Activated CD4-positive, alpha-beta T cell treated with anti-CD3 and anti-CD28 coated beads for 24 hours (primary cell): ENCODE measurements at places on chromosomes 1 and 21.

- no peak for DNase-seq
These were observed 121.7 kb upstream of the PRDX6 start for GRCh38 chr1:173355281-173356031.

DNA sequence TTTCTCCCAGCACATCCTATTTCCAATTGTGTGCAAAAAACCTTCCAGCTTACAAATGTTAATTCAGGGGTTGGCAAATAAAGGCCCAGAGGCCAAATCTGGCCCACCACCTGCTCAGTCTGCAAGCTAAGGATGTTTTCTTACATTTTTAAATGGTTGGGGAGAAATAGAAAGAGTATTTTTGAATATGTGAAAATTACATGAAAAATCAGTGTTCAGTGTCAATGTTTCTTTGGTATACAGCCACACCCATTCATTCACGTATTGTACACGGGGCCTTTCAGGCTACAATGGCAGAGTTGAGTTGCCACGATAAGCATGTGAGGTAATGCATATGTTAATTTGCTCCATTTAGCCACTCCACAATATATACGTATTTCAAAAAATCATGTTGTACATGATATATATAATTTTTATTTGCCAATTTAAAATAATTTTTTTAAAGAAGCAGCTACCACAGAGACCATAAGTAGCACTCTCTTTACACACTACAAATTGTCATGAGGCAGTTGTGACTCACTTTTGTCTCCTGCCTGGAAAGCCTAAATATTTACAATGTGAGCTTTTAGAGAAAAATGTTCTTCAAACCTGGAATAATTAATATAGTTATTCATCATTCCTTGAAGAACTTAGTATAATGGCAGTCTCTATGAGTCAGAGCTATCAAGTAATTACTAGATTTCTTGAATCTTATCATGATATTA, 189.6 kb downstream of the SMYD3 start:
- DNase-seq: no peak

DNA sequence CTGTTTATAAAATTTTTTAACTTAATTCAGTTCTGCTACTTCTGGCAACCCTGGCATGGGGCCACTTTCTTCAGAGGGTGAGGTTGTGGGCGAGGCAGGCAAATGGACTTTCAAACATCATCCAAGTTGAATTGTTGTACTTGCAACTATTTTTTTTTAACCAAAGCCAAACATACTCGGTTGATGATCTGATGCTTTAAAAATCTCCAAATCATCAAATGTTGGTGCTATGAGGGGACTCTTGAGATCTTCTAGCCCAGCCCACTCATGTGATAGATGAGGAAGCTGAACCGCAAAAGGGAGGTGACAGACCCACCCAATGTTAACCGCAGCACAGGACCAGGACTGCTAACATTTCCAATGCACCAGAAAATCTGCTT, 6.7 kb downstream of the SLC1A7 start:
- DNase-seq: no peak

- no peak for DNase-seq
These were observed 183.5 kb downstream of the RERE start for GRCh38 chr1:8633741-8634501.

DNA sequence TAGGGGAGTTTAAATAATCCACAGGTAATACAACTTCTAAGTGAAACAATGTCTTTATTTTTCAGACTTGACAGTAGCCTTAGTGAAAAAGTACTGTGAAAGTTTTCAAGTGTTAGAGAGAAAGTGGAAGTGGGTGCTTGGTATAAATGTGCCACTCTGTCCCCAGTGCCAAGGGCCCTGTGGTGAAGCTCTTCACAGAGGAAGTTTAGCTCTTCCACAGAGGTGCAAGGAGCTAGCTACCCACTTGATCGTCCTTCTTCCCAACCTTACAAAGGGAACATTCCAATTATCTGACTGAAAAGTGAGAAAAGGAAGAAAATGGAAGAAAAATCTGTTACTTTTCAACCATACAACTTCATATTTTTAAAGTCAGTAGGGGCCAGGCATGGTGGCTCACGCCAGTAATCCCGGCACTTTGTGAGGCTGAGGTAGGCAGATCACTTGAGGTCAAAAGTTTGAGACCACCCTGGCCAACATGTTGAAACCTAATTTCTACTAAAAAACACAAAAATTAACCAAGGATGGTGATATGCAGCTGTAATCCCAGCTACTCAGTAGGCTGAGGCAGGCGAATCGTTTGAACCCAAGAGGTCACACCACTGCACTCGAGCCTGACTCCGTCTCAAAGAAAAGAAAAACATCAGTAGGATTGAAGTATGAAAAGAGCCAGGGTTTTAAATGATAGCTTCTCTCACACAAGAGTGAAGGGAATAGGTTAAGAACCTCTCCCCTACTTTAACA, 41.0 kb upstream of the PTPRC start:
- no peak for DNase-seq

DNA sequence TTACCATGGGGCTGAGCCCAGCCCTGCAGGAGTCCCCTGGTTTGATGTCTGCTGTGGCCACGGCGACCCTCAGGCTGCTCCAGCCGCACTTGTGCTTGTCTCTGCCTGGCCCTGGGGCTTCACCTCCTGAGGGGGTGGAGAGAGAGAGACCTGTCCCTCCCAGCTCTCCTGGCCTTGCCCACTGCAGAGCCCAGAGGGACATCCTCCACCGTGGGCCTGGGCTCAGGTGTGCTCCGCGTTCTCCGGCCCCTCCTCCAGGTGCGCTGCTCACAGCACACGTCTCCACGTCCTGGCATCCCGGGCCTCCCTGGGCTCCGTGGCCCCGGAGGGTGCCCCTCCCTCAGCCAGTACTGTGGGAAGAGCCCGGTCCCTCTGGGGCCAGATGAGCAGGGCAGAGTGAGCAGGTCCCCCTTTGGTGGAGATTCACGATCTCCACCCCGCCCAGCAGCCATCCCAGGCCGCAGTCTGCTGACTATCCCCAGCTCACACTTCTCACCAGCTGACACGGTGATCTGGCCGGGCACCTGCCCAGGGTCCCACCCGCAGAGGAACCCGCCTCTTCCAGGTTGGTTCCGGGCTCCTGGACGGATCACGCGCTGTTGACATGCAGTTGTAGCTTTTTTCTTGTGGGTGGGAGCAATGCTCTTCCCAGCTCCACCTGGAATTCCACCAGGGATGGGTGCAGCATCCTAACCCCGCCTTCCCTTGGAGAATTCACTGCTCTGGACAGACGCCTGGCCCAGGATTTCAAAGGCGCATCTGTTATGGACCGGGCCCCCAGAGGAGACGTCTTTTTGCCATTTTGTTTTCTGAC, 41.8 kb upstream of the POFUT2 start:
- no peak for DNase-seq

DNA sequence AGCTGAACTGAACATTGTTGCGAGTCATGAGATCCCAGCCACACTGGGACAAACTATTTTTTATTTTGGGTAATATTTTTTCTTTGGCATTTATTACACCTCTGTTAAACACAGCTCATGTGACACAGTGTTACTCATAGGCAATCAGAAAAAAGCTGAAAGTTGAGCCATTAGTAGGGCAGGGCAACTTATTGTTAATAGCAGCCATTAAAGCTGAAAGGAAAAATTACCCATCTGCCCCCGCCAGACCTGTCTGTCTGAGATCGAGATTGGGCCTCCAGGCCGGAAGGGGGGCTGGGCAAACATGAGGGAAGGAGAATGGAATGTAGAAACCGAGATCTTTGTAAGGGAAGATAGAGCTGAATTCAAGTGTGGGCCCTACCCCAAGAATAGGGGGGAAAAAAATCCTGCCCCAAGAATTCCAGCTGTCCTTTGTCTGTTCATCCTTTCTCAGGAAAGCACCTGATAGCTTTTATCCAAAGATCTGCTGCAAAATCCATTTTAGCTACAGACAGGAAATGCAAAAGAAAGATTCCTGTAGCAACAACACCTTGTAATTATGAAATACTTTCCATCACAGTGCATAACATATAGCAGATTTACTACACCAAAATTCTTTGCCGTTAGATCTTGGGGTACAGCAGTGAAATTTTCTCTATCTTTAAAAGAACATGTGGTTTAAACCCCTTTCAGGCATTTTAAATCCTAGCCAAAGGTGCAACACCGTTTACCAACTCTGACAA, 212.8 kb downstream of the PBX1 start:
- DNase-seq: no peak

- DNase-seq: no peak
These were observed 11.4 kb upstream of the B3GALT5 start for GRCh38 chr21:39601187-39601928.

DNA sequence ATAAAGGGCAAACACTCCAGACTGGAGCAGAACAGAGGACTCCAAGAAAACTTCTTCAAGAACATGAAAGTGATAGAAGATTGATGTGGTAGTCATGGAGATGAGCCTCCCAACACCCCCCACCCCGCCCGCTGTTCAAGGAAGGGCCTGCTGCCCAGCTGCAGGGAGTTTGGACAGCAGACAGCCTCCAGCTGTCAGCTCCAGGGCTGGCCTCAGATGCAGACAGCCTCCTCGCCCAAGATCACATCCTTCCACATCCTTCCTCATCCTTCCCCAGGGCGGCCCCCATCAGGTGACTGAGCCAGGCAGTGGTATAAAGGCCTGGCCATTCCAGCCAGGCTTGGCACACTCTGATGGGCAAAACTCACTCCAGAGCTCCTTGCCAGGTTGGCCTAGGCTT, 24.6 kb downstream of the HMGN2 start:
- DNase-seq: no peak

DNA sequence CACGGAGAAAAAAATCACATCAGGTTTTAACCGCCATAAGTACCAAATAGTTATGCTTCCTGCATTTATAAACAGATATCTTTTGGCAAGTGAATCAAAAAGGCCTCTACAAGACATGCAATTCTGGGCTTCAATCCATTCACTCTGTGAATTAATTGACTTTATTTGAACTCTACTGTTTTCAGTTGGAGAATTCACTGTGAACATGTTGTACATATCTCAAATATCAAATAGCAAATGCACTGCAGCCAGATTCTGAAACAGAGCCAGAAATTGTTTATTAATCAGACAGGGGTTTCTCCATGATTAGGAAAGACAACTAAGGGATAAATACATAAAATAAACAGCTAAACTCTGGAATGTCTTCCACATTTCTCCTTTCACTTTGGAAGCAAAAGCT, 445.4 kb upstream of the NFIA start:
- DNase-seq: no peak

GRCh38 chr1:161773791-161774190, 7.7 kb downstream of the ATF6 start:
- DNase-seq: no peak

- no peak for DNase-seq
These were observed 21.1 kb upstream of the ADGRB2 start for GRCh38 chr1:31785020-31785946.

GRCh38 chr21:33360281-33360680, 35.5 kb downstream of the IFNAR1 start:
- no peak for DNase-seq

GRCh38 chr21:18384771-18385170, 18.8 kb downstream of the TMPRSS15 start:
- DNase-seq: no peak
